ENCODE measurements at places on chromosomes 3 and 15.

- DNase-seq = no peak
Observed at GRCh38 chr15:58734859-58735258, 14.6 kb downstream of the ADAM10 start.

DNA sequence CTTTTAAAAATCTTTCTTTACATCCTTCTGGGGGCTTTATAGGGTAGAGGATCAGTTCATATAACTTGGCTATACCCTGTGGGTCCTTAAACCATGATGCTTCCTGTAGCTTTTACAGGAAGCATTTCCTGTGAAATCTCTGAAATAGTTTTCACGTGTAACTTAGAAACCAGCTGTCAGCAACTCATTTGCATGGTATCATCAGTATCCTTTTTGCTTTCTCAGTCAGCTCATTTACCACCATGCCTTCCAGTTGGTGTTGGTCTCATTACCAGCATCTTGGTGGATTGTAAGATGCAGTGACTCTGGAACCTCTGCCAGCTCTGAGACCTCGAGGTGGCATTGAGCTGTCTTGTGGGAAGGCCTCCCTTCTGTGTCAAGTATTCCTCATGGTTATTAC lies 96.7 kb upstream of the MYZAP start:
- DNase-seq = no peak

GRCh38 chr3:116930786-116931185 lies 221.2 kb downstream of the TUSC7 start:
- no peak for DNase-seq

GRCh38 chr15:68299436-68299835 lies 21.9 kb downstream of the FEM1B start:
- no peak for DNase-seq

DNA sequence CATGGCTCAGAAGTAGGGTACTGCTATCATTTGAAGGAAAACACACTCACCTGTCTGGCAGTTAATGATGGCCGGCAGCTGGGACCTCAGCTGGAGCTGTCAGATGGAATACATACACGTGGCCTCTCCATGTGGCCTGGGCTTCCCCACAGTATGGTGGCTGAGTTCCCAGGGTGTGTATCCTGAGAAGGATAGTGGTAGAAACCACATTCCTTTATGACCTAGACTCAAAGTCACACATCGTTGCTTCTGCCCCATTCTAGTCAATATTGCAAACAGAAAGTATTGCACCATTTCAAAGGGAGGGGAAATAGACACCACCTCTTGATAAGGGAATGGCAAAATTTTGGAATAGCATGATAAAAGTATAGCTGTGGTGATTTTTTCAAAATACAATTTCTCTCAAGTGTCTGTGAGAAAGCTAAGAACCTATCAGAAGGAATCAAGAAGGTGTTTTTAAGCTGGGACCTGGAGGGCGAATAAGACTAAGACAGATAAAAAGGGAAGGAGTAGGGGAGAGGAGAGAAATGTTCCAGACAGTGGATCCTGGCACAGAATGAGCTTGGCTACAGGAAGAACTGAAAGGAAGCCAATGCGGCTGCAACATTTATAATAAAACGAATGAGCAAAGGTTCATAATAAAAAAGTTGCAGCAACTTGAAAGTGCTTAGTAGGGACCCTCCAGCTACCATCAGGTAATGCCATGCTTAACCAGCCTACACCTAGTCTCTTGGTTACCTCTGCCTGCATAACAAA lies 40.1 kb upstream of the GALNT15 start:
- no peak for DNase-seq

DNA sequence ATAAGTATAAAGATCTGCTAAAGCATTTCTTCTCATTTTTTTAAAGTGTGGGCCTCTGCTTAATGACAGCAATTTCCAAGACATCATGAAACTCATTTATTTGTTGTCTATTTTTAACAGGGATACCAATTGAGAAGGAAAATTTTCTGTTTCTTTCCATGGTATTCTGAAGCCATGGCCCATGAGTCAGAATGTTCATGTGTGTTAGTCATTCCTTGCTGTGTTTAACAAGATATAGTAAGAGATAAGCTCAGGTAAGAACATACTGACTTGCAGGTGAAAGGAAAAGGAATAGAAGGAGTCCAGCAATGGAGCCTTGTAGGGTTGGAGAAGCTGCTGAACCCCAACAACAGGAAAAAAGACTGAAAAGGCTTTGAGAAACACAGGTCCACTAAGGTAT lies 17.0 kb upstream of the ARID3B start:
- DNase-seq = no peak

DNA sequence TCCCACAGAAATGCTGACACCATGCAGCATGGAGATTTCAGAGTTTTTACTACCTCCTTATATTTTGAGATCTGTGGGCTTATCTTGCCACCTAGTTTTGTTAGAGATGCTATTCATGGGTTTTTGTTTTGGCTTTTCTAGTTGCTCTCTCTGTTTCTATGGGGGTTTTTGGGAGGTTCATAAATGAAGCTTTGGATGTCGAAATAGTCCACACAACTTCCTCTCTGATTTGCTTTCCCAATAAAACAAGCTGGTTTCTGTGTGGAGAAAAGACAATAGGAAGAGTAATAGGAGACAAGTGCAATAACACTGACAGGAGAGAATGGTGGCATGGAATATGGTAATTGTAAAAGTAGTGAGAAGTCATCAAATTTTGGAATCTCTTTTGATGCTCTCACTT lies 106.8 kb upstream of the GPR149 start:
- no peak for DNase-seq

DNA sequence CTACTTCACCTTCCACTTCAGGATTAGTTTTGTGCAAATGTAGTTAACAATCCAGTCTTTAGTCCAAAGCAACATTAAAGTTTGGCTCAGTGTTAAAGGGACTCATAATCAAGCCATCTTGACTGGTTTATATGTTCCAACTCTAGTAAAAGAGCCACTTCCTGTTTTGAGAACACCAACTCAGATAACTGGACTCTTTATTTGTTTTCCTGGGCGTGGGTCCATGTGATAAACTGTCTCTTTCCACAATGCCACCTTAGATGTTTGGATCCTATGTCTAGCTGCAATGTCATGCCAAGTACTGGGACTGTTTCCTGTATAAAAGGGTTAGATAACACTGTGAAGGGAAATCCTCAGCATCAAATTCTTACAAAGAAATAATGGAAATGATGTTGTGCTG lies 545.0 kb downstream of the PYDC2 start:
- no peak for DNase-seq

DNA sequence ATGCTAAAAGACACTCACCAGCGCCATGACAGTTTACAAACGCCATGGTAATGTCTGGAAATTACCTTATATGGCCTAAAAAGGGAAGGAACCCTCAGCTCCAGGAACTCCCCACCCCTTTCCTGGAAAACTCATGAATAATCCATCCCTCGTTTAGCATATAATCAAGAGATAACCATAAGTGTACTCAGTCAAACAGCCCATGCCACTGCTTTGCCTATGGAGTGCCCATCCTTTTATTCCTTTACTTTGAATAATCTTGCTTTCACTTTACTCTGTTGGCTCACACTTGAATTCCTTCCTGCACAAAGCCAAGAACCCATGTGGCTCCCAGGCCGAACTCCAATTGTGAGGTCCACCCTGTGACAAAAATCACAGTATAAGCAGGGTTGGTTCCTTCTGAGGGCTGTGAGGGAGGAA lies 19.1 kb upstream of the FSTL1 start:
- no peak for DNase-seq

- no peak for DNase-seq
Observed at GRCh38 chr3:154229217-154229590, 95.1 kb downstream of the DHX36 start.

DNA sequence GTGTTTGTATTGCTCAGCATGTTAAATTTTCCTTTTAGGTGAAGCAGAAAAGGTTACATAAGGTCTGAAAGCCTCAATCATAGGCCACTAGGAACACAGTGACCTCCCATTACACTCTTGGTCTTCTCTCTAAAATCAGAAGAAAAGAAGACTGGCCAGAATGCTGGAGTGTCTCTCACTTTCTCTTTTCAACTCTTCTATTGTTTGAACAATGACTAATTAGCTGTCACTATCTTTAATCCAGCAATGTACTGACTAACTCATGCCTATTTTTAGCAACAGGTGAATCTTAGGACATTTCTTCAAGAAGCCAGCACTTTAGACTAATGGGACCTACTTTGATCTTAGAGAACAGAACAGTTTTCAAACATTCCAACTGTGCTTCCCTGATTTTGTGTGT lies 142.8 kb downstream of the TGFBR2 start:
- DNase-seq = no peak

GRCh38 chr15:79515300-79516027 lies 83.3 kb downstream of the MINAR1 start:
- no peak for DNase-seq

DNA sequence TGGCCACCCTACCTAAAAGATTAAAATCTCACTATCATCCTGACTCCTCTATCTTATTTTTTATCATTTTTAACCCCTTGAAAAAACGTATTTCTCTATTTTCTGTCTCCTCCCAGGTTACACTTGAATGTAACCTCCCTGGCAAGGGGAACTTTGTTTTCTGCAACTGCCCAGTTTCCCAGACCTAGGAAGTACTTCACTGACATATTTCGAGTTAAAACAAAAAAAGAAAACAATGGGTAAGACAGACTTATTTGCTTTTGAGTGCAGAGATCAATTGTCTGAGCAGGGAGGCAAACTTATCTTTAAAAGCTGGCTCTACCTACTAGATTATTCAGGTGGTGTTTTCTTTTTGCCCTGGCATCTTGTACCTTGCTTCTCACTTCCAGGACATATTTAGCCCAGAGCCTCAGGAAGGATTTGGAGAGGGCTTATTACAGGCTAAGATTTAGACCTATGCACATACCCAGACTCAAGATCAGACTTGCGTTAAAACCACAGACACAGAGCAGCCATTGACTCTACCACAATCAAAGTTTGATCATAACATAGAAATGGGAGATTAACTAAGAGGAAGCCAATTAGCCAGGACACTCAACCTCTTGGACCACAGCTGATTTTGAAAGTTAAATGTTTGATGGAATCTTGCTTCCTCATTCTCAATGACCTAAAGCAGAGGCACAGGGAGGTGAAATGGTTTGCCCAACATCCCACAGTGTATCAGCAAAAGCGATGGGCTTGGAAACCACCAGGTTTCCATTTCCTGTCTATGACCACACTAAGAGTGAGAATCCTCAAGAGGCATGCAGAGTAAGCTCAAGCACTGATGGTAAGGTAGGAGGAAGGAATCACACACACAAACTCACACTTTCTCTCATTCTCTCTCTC lies 169.5 kb upstream of the THBS1 start:
- no peak for DNase-seq

- DNase-seq = no peak
Observed at GRCh38 chr3:138347960-138348753, at the start of gene MRAS. Gene MRAS (plus strand): TSS chr3:138348579. CDS start chr3:138372884, 24,305 bp downstream.

- DNase-seq = no peak
Observed at GRCh38 chr15:51076524-51077220, 18.0 kb downstream of the TNFAIP8L3 start.

Measured in RWPE2 (cell line).